ENCODE measurements at places on chromosomes 11 and 22.

- DNase-seq: no peak
Observed at GRCh38 chr11:13907678-13908077, 54.8 kb upstream of the SPON1 start.

DNA sequence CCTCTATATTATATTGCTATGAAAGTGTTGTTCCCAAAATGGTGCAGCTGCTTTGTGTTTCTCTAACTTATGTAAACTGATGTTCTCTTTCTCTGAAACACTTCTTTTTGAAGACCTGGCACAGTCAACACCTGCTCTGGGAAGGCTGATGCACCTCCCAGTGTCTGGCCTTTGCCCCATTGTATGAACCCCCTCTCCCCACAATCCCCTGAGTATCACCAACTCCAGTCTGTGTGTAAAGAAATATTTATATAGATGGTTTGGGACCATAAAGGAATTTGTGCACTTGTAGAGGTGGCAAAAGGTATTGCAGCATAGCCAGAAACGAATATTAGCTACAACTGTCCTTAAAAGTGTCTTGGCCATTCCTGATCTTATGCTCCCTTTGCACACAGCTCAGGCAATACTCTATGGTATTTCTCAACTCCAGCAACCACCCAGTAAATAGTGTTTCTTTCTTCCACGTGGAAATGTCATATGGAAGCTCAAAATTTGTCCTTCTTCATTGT is 365.2 kb upstream of the DDI1 start:
- DNase-seq: no peak

- no peak for DNase-seq
Observed at GRCh38 chr11:126839496-126839895, 161.1 kb downstream of the KIRREL3 start.

GRCh38 chr22:37256075-37256726 is 12.1 kb upstream of the RAC2 start:
- no peak for DNase-seq

DNA sequence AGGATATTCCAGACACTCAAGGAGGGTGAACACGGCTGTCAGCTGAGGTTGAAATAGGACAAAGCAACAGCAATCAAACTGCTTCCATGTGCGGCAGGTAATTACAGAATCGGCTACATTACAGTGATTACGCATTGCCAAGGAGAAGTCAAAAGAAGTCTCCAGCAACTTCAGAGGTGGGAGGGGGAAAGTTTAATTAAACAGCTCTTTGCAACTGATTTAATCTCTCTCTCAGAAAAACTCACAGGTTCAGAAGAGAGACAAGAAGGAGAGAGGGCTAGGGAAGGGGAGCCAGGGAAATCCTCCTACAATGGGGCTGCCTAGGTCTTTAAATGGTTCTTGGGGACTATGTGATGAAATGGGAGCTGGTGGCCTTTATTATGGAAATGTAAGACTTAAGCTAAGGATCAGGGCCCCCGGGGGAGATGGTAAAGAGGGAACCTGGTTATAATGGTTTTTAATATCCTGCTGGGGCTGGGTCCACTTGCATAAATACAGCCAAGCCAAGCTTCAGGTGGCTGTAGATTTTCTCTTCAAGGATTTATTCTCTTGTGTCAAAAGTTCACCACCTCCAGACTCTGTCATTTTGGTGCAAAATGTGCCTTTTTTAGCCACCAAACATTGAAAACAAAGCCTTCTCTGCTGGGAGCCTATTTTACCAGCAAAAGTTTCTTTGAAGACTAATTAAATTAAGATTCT is 354.7 kb upstream of the NARS2 start:
- no peak for DNase-seq

GRCh38 chr11:73194593-73194992 is 23.5 kb upstream of the P2RY2 start:
- DNase-seq: no peak

DNA sequence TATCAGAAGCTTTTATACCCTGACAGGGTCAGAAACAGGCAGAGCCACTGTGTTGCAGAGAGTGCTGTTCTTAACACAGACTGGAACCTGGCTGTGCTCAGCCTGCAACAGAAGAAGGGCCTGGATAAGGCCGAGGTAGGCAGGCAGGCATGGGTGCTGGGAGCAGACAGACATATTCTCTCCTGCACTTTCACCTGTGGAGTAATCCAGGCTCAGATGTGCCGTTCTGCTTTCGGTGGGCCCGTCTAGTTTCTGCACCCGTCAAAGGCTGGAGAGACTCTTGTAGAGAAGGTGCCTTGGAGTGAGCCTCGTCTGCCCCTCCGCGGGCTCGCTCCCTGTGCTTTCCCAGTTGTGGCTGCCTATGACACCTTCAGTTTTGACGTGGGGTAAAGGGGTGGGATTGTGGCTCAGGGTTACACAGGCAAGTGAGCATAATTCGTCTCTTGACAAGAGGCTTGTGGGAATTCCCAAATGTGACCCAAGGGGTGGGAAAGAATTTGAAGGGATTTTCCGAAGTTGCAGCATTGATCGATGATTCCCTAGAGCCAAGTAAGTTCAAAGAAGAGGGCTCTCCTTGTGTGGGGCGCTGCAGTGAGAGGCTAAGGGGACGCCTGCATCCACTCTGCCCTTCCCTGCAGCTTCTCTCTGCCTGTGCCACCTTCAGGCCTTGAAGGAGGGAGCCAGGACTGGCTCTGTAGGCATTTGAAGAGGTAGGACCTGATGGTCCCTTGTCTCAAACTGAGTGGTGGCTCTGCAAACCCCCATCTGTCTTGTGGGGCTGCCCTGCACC is 16.2 kb upstream of the ST3GAL4 start:
- DNase-seq: no peak

- DNase-seq: no peak
Observed at GRCh38 chr11:12845163-12845562, 164.0 kb upstream of the RASSF10 start.

GRCh38 chr11:114036958-114037357 is 22.6 kb upstream of the ZBTB16 start:
- DNase-seq: no peak

DNA sequence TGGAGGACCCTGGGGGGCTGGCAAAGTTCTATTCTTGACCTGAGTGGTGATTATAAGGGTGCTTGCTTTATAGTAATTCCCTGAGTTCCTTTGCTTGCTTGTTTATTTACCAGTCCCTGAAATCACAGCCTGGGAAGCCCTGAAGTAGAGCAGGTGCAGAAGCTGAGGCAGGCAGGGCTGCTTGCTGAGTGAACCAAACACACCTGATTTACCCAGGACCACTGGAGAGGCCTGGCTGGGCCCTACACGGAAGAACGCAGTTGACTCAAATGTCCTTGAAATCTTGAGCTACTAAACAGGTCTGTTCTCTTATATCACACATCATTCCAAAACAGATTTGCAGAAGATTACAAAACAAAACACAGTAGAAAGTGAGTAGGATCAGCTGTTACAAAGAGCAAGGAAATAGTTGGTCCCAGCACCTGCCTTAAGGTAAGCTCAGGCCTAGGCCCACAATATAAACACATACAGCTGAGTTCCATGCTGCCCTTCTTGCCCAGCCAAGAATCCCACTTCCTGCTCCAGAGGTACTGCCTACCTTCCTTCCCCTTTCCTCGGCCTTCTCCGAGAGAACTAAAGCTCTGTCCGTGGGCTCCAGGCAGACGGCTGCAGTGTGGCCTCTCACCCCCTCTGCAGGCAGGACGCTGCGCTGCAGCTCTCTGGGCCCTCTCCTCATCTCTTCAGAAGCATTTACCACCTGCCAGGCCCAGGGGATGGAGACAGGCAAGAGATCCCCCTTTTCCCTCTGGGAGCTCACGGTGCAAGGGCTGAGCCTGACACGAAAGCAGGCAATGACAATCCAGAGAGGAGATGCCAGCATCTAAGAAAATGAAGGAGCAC is 46.1 kb upstream of the SCUBE2 start:
- peak; percentile 60 for DNase-seq

GRCh38 chr22:30717331-30717921 is 22.8 kb downstream of the OSBP2 start:
- DNase-seq: no peak

- no peak for DNase-seq
Observed at GRCh38 chr11:95671768-95672167, 117.8 kb downstream of the FAM76B start.

DNA sequence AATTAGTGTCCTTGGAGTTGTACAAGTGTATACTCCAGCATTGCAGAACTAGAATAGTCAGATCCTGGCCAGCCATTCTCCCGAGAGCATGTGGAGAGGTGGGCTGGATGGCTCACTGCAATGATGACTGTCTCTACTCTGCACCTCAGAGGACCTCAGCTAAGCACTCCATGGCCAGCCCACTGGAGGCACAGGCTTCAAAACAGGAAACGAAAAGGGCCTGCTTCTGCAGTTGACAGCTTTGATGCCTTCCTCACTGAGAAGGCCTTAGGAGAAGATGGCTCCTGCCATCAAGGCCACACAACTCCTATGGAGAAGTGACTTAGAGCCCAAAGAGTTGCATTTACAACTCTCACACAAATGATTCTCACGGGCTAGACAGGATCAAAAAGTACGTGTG is 9.1 kb downstream of the POLD4 start:
- DNase-seq: no peak

DNA sequence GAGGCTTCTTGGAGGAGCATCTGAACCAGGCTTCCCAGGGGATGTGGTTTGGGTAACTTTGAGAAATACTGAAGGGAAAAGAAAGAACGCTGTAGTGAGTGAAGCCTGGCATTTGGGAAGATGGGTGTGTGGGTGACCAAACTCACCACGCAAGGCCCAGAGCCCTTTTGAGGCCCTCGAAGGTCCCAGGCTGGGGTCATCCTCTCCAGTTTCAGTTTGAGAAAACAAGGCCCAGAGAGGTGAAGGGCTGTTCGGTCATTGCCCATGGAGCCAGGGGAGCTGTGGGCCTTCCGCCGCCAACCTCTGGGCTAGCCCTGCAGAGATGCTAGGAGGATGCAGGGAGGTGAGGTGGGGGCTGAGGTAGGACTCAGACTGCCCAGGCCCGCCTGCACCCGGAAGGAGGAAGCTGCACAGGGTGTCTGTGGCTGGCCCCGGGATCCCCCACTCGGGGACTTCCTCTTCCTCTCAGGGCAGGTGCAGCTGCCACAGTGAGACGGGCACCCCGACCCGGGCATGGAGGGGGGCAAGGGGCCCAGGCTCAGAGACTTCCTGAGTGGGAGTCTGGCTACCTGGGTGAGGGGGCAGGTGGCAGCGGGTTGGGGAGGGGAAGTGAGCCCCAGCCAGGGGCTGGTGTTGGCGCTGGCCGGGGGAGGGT is at the start of gene CCDC88B:
CCDC88B (plus strand) TSS at position 451 of the 655 bp plus-strand sequence; CDS start at position 514, 63 bp downstream.
- no peak for DNase-seq

DNA sequence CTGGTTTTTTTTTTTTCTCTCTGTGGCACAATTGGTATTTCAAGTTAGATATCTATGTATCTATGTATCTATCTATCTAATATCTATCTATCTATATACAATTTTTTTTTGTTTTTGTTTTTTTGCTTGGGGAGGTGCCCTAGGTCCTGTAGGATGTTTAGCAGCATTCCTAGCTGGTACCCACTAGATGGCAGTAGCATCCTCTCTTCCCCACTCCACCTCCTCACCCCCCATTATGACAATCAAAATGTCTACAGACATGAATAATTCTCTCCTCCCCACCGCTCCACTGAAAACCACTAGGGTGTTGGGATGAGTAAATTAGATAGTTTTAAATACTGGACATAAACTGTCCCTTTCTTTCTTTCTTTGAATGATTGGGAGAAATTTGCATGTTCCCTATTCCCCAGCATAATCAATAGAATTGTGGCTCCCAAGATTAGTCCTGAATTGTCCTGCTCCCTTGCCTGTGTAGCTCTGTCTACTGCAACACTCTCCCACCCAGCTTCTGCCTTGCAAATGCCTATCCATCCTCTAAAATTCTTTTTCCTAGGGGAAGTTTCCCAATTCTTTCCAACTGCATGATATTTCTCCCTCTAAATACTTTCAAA is 1152.4 kb downstream of the LRRC4C start:
- no peak for DNase-seq

DNA sequence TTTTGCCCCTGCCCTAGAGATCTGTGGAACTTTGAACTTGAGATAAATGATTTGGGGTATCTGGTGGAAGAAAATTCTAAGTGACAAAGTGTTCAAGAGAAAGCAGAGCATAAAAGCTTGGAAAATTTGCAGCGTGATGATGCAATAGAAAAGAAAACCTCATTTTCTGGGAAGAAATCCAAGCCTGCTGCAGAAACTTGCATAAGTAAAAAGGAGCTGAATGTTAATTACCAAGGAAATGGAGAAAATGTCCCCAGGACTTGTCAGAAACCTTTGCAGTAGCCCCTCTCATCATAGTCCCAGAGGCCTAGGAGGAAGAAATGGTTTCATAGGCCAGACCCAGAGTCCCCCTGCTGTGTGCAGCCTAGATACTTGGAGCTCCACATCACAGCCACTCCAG is 686.9 kb downstream of the FAM181B start:
- DNase-seq: no peak

GRCh38 chr22:26541167-26541819 is 29.0 kb upstream of the TFIP11 start:
- no peak for DNase-seq

DNA sequence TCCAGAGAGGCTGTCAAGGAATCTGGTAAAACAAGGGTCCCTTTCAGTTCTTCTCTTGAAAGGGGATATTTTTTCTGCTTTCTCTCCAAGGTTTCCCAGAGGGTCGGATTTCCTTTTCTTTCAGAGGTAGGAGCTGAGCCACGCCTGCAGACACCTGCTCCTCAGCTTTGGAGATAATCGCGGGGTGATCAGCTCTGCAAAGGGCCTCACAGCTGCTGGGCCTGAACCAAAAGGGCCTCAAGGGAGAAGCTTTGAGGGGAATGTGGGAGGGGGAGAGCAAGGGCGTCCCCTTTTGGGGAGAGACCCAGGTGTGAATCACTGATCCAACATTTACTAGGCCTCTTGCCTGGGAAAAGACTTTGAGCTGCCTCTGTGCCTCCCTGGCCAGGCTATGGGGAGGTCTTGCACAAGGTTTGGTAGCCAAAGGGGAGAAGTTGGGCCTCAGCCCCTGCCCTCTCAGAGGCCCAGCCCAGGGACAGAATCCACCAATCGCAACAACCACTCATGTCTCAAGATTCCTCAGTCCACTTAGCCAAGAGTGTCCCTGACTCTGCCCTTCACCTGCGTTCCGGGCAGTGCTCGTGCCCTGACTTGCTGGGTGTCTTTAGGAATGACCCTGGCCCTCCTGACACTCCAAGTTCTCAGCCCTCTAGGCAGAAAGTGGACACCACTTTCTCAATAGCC is 14.0 kb upstream of the TP53I11 start:
- no peak for DNase-seq

DNA sequence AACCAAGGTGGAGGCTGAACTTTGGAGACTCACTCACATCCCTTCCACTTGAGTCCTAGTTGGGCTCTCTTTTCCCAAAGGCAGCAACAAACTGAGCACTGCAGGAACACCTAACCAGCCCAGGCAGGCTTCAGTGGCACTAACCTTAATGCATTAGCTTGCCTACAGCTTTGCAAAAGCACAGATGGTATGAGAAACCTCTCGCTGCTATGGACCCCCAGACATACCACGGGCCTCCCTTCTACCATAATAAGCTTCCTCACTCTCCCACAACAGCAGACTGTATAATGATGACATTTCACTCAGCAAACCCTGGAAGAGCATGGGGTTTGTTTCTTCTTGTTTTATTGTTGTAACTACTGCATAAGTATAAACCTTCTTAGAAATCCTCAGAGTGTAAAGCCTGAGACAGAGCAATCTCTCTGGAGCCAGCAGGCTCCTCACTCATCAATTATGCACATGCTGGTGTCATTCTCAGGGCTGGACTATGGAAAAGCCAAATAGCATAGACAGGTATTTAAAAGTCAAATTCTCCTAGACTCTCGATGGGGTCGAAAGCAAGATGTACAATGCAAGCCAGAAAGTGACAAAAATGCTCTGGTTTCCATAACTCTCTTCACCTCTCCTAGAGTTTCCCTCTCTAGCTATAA is 167.6 kb downstream of the NXPE2 start:
- no peak for DNase-seq

All from anterior cingulate cortex (tissue), 58 donors.